ENCODE measurements at places on chromosomes 1 and 21.

DNA sequence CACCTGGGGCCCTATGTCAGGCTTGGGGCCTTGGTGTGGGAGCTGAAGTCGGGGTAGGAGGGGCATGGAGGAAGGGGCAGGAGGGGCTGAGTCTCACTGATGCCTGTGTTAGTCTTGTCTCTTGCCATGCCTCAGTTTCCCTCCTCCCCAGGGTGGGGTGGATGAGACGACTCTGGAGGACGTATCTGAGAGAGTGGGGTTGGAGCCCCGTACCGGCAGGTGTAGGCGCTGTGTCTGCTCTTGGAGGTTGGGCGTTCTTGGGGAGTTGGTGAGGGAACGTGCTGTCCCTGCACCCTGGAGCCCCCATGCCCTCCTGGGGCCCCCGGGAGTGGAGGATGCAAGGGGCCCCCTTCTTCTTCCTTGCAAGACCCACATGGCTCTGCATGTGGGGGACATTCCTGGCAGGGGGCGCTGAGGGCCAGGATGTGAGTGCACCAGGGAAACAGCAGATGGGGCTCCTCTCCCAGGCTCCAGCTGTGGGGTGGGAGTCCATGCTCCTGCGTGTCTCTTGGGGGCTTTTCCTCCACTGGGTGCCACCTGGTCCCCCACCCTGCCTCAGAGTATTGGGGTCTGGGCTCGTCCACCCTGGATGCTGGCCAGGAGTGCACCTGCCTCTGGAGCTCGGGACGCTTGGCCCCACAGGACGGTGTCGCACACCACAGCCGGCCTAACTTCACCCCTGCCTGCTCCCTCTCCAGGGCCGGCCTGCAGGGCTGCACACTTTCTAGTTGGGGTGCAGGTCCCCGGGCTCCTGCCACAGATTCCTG lies 1.4 kb upstream of the TNFRSF14 start:
- DNase-seq, result peak; percentile 39

- no peak for DNase-seq
Observed at GRCh38 chr1:43653339-43653738, 3.4 kb downstream of the KDM4A start.

GRCh38 chr1:177305040-177306018 lies 134.6 kb downstream of the BRINP2 start:
- DNase-seq, result no peak

DNA sequence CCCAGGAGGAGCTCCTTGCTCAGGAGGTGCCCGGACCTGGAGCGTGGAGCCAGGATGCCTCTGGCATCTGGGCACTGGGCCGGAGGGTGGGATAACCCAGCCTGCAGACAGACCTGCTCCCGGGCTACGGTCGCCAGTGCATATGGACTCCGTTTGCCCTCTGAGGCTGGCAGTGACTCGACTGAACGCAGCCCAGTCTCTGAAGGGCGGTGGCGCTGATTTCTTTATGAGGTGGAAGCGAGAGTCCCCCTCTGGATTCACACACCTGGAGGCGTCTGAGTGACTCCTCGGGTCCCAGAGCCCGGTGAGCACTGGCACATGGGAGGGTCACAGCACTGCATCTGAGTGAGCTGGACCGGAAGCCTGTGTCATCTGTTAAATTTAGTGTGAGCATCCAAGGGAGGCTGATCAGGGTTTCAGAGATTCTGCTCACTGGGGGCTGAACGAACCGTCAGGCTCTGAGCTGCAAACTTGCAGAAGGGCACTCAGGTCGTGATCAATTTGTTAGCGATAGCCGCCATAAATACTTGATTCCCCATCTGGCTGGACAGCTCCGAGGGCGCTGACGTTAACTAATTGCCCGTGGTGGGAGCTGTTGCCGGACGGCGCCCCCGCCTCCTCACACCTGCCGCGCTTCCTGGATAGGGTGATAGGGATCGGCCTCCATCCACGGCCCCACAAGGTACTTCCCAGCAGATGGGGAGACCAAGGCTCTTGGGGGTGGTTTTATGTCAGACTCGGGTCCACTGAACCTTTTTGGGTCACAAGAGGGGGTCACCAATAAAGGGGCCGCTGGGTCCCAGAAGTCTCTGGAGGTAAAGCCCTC lies 60.7 kb upstream of the TTC34 start:
- DNase-seq, result no peak

DNA sequence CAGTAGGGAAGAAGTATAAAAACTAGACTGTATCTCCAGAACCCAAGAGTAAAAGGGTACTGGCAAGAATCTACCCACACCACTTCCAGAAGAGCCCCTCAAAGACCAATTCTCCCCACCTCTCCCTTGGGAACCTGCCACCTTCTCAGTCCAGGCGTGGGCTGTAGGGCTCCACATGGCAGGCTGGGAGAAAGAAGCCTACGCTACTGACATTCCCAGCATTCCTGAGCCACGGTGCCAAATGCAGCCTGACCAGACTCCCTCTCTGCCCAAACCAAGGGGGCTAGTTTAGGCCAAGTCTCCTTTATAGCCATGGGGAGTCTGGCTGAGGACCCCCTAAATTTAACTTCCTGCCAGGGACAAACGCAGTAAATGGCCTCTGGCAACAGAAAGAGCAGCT lies 2.0 kb downstream of the UBE2Q1 start:
- DNase-seq, result no peak

DNA sequence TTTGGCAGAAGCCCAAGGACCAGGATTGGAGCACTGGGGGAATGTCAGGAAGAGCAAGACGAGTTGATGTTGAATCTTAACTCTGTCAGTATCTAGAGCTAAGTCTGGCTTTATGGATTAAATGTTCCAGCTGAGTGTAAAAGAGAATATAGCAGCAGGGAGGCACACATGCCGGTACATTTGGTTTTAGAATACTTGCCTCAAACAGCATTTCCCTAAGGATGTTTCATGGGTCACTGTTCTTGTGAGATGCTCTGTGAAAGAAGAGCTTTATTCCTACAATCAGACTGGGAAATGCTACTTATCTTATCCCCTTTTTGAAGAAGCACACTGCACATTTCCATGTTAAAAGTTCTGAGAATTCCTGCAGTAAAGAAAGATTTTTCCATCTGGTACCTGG lies 440.3 kb upstream of the B3GALT2 start:
- no peak for DNase-seq

- DNase-seq, result no peak
Observed at GRCh38 chr1:38964140-38964548, 22.5 kb upstream of the RHBDL2 start.

DNA sequence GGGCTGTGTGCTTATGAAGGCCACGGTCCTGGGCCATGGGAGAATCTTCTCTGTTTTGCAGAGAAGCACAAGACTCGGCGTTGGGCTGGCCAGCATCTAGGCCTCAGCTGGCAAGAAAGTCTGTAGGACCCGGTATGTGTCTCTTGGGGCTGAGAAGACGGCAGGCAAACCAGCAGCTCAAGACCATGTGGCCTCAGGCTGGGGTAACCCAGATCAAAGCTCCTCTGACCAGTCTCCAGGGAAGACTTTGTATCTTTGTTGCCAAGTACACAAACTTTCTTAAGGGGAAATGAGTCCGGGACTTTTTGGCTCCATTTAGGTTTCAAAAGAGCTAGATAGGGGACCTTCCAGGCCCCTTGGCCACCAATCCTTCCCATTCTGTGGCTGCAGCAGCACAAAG lies 60.1 kb downstream of the PTP4A2 start:
- DNase-seq, result no peak

DNA sequence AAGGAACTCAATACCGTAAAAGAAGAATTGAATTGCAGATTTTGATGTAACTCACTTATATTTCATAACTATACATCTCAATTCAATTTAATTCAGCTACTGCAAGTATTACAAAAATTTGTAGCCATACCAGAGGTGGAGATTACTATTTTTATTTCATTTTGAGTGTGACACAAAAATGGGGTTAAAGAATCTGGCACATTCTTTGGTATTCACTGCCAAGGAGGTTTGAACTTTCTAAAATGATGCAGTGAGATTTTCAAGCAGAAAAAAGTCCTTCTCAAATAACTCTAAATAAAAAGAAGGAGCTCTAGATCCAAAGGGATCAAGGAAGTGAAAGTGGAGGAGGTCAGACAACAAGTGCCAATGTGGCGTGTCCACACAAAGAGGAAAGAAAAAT lies 569.0 kb downstream of the DPYD start:
- no peak for DNase-seq

GRCh38 chr1:210043058-210043457 lies 105.0 kb downstream of the SYT14 start:
- no peak for DNase-seq

DNA sequence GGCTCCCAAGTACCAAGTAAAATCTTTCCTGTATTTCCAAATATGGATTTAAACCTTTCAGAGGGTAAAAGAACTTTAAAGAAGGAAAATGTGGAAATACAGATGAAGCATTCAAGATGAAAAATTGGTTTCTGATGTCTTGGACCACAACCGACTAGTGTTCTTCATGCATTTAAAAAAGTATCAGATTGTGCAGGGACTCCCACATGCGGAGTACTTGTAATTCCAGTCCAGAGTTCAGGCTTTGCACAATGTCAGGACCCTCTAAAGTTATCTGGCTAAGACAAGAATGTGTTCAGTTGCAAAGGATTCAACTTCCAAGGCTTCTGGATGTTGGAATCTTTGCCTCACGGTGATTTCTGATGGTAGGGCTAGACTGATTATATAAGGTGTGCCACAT lies 66.7 kb downstream of the RGL1 start:
- DNase-seq, result no peak

DNA sequence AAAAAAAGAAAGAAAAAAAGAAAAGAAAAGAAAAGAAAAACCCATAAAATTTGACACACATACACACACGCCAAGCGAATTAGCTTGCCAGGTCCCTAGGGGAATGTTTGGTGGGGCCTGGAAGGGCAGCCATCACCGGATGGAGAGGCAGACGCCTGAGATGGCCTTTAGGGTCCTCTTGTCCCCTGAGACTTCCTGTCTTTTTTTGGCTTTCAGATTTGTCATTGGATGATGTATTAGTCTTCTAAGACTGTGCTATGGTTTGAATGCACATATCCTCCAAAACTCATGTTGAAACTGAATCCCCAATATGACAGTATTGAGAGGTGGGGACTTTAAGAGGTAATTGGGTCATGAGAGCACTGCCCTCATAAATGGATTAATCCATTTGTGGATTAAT lies 211.8 kb downstream of the TOMM20 start:
- DNase-seq, result no peak

GRCh38 chr1:226912587-226913176 lies 27.4 kb upstream of the COQ8A start:
- no peak for DNase-seq

- DNase-seq, result no peak
Observed at GRCh38 chr1:152024223-152024622, 12.6 kb downstream of the S100A11 start.

DNA sequence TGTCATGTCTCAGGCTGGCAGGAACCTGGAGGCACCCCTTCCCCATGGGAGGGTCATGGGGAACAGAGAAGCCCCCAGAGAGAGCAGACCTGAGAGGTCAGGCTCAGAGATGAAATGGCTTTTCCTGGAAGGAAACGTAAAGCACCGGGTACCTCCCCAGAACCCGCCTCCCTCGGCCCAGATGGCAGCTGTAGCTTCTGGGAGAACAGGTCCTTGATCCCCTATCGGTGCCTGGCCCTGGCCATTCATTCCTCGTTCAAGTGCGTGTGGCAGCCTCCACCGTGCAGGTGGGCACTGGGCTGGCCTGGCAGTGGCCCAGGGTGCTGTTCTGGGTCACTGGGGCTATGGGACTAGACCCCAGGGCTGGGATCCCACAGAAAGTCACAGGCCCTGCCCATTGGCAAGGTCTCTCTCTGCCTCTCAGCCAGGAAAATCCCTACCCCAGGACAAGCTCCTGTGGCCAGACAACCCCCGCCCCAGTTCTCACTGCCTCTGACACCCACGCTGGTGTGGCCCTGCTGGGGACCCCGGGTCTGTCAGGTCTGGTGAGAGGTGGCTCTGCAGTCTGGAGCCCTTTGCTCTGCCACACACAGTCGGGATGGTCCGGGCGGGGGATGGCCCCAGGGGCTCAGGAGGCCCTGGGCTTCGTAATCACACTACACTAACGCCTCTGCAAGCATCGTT lies 183.2 kb upstream of the VAMP3 start:
- DNase-seq, result no peak

GRCh38 chr1:9808459-9808858 lies 15.3 kb downstream of the CLSTN1 start:
- DNase-seq, result no peak

GRCh38 chr1:48039088-48040054 lies 42.2 kb upstream of the TRABD2B start:
- no peak for DNase-seq

GRCh38 chr1:76501586-76502219 lies 365.6 kb upstream of the ST6GALNAC5 start:
- no peak for DNase-seq

GRCh38 chr1:12475530-12475934 lies 142.5 kb downstream of the DHRS3 start:
- DNase-seq, result no peak

DNA sequence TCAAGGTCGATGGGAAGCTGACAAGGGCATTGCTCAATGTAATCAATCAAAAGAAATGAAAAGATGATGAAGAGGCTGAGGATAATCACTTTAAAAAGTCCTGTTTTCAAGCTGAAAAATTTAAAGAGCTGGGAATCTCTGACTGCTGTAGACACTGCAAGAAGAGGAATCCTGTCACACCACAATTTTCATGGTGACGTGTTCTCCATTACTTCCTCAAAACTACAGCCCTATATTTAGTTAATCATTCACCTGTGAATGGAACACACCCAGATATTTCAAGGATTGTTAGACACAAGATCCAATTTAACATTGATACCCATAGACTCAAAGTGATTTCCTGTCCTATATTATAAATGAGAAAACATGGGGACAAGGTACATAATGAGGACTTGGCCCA lies 1048.3 kb downstream of the AMY1C start:
- DNase-seq, result no peak

GRCh38 chr1:173014160-173014559 lies 36.6 kb downstream of the TNFSF18 start:
- DNase-seq, result no peak

- DNase-seq, result no peak
Observed at GRCh38 chr1:169588785-169589485, 2.7 kb upstream of the F5 start.

GRCh38 chr1:192789871-192790270 lies 19.0 kb upstream of the RGS2 start:
- no peak for DNase-seq

DNA sequence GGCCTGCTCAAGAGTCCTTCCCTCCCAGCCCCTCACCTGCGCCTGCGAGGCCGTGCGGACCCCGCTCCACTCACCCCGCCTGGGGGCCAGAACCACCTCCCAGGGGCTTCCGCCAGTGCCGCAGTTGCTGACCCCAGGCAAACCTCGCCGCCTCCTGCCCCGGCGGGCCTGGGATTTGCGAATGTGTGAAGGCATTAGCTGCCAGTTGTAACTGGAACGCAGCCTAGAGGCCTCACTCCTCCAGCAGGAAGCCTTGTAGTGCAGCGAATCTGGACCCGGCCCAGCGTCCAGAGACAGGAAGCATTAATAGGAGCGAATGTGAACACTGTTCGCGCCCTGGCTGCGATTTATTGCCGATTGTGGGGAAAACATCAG lies 140.9 kb upstream of the ARHGEF16 start:
- no peak for DNase-seq

GRCh38 chr1:90821152-90821787 lies 104.2 kb upstream of the BARHL2 start:
- DNase-seq, result no peak

DNA sequence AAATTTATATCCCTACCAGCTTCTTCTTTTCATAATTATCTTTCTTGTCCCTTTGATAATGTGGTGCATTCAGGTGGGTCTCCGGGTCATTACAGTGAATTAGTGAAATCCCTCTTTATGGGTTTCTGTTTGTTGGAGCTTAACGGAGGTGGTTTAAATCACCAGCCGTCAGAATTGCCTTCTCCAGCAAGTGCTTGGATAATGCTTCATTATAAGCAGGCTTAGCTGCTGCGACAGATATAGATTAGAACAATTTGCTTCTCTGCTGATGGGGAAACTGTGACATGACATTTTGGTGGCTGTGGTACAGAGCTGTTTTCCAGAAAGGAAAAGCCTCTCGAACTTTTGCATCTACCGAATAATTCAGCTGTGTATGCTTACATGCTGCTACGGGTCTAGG lies 56.9 kb downstream of the KAZN start:
- no peak for DNase-seq

Data from T follicular helper cell (primary cell).